ENCODE measurements at places on chromosomes 12 and 14.
A peak's percentile ranks its signal among the peaks of the same experiment; 100 is the strongest.

DNA sequence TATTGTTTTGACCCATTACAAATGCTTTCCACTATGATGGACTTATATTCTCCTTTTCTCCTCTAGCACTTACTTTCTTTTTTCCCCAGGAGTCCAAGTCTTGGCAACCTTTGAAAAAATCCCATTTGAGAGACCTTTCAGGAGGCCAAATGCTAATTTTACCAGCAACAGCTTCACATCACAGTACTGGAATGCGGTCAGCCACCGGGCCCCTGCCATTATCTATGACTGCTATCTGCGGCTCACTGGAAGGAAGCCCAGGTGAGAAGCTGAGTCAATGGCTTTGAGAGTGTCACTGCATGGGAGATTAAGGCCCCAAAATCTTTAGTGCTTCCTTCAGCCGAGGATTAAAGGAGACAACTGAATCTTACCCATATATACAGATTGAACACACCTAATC is 64.2 kb downstream of the ERGIC2 start:
- peak; percentile 84 for DNase-seq

- DNase-seq: no peak
Observed at GRCh38 chr12:123854918-123855317, 92.8 kb downstream of the DNAH10 start.

GRCh38 chr12:106068296-106068695 is 70.5 kb downstream of the NUAK1 start:
- DNase-seq: no peak

GRCh38 chr12:21769307-21769706 is 5.2 kb downstream of the KCNJ8 start:
- no peak for DNase-seq

GRCh38 chr12:21296751-21297406 is 37.8 kb downstream of the SLCO1A2 start:
- no peak for DNase-seq

DNA sequence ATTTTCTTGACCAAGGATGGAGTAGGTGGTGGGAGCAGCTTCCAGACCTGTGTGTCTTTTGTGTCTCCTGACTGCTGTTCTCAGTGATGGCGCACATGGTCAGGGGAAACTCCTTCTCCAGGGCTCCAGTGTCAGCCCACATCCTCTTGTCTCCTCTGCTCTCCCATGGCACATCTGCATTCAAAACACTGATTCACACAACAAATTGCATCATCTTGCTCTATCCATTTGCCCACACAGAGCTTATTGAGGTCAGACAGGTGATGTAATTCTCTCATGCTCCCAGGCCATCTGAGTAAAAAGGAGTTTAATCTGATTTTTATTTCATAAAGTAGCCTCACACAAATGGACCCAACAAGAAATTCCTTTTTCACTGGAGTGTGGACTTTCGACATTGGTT is 21.8 kb upstream of the TMEM132C start:
- DNase-seq: no peak

DNA sequence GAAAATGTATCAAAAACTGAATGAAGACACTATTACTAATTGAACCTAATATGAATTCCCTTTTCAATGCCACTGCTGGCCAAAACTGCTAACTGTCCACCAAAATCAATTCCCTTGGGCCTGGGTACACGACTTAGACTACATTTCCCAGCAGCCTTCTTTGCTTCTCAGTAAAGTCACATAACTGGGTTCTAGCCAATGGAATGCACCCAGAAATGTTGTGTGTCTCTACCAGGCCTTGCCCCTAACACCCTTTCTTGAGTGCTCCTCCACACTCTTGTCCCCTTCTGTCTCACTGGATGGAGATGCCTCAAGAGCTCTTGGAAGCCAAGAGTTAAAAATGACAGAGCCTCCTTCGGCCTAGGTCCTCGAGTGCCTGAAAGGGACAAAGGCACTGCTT is 156.8 kb downstream of the PPM1H start:
- DNase-seq: no peak

DNA sequence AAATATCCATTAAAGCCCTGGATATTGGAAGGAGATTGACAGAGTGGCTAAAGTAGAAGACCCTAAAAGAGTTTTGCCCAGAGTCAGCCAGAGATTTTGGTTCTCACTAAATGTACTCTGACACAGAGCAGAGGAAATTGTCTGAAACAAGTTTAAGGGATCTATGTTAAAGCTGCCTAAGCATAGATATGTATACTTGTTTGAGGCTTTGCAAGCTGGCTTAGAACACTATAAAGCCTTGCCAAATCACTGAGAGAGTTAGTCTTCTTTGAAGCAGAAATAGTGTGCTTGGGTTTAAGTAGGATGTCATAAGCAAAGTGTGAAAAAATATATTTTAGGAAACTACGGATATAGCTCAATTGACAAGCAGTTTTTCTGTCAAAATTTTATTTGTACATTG is 653.5 kb downstream of the FSCB start:
- no peak for DNase-seq

DNA sequence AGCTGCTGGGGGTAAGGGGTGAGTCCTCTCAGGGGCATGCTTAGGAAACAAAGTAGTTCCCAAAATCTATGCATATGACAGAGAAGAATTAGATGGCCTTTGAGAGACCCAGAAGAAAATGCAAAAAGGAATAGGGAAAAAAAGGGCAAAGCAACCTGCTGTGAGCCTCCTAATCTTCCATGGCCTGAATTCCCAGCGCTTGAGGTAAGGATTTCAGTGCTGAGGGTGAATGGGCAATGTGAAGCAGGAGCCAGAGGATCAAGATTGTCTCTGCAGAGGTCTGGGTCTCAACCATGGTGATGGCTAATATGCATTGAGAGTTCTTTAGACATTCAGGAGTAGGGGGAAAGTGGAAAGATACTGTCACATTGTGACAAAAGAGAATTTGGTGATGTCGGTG is 31.5 kb downstream of the GPR65 start:
- no peak for DNase-seq

GRCh38 chr12:4281173-4281654 is 7.7 kb downstream of the CCND2 start:
- no peak for DNase-seq

- no peak for DNase-seq
Observed at GRCh38 chr12:75717902-75718301, 206.5 kb upstream of the KRR1 start.

DNA sequence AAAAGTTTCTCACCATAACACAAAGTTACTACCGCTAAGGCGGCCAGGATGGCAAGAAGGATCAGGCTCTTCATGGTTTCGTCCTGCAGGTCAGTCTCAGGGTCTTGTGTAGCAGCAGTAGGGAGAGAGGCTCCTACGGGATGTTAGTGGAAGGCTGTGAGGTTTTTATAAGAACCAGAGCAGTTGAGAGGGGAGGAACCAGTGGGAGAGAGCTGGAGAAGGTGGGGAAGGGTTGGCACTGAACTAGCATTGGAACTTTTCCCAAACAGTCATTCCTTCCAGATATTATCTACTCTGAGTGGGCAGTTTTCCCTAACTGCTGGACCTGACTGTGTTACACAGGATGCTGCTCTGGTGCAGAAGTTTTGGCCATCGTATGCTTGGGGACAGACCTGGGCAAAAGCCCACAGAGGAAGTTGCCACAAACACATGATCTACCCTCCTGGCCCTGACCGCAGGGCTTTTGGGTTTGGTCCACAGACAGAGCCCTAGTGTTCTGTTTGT is at the start of gene MGP:
TSS of gene MGP (minus strand) at position 137 of the 504 bp plus-strand sequence. CDS start at position 74, 63 bp downstream.
- peak; percentile 43 for DNase-seq

DNA sequence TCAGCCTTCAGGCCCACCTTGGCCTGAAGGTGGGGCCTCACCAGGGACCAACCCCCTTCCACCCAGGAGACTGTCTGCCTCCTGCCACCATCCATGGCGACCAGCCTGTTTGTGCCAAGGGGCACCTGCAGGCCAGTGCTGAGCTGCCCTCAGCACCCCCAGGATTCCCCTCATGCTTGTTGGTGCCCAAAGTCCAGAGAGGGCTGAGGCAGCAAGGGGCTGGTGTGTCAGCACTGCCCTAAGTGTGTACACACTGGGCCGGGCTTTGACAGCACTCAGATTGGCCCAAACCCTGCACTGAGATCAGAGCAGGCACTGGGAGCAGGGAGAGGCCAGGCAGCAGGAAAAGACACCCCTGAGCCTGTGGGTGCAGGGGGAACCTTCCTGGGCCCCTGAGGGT is 18.6 kb downstream of the SYNJ2BP start:
- DNase-seq: no peak

GRCh38 chr12:34402899-34403705 is 380.8 kb downstream of the ALG10 start:
- no peak for DNase-seq

DNA sequence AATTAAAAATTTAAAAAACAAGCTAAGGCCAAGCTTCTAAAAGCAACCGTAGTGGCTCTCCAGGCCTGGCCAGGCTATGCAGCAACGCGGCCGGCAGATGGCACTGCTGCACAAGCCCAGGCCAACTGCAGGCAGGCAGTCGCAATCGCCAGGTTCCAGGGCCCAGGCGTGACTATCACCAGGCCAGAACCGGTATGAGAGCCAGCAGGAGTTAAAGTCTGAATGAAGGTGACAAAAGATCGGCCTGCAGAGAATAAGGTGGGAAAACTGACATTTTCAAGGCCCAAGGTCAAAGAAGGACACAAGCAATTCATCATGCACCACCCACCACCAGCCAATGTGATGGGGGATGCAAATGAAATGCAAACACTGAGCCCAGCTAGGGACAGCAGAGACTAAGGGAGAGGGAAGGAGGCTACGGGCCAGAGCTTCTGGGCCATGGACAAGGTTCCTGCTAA is 43.6 kb upstream of the ANO2 start:
- DNase-seq: peak; percentile 73

- DNase-seq: no peak
Observed at GRCh38 chr12:117167769-117168168, 22.5 kb downstream of the FBXO21 start.

GRCh38 chr14:45084946-45085346 is 1.0 kb downstream of the PRPF39 start:
- no peak for DNase-seq

Data from MG63 (cell line).